Activated naive CD4-positive, alpha-beta T cell treated with anti-CD3 and anti-CD28 coated beads, Interleukin-2, amount 50 U/mL, for 16 hours (primary cell): ENCODE measurements at places on chromosomes 4 and X.

DNA sequence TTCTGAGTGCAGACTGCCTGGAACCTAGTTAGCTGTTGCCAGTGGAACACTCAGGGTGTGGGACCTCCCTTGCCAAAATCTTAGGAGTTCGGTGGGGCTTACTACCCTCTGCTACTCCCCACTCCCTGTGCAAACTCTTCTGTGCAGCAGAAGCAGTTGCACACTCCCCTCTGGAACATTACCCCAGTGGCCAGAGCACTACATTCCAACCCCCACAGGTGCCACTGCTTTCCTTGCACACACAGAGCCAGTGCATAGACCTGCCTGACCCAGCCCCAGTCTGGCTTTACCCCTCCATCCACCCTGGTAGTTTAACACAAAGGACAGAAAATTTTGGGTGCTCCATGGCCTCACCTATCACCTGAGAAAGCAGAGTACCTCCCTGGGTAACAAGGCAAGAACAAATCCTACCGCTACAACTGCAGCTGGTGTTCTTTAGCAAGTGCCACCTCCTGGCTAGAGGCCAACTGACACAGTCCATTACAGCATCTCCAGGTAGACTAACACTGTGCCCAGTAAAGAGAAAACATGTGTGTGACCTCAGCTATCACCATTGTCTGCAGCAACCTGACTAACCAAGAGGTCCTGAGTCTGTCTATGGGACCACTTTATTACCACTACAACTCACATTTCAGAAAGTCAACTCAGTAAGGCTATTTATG is 11.5 kb upstream of the RASSF6 start:
- no peak for DNase-seq

GRCh38 chr4:103934178-103934789 is 214.5 kb upstream of the TACR3 start:
- DNase-seq: no peak

DNA sequence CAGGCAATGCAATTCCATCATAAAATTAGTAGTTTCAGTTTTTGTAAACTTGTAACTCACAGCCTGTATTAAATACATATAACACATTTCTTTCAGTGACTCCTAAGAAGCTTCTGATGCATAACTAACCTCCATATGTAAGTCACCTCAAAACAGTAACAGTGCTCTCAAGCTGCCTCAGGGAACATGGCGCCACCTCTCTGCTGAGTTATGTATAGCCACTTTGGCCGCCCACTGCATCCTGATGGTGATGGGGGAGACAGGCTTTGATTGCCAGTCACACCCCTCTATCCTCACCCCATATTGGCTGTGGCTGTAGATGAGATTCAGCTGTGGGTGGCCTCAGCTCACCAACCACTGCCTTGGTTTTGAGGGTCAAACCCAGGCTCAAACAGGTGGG is 54.3 kb downstream of the LRBA start:
- no peak for DNase-seq

GRCh38 chrX:71367396-71367795 is 1.2 kb downstream of the TAF1 start:
- peak; percentile 12 for DNase-seq

DNA sequence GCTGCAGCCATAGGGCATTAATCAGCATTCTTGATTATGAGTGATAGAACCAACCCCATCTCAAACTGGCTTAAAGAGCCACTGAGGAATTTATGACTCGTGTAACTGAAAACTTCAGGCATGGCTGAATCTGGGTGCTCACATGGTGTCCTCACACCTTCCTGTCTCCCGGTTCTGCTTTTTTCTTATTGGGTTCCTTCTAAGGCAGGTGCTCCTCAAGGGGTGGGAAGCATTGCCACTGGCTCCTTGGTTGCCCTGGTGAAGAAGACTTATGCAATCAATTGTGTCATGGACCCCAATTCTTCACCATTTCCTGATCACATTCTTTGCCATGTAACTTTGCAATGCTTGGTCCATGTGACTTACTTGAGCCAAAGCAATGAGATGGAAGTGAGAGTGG is 4.3 kb upstream of the ZCCHC4 start:
- DNase-seq: no peak

- DNase-seq: no peak
Observed at GRCh38 chrX:9087271-9088040, 53.5 kb upstream of the FAM9B start.

DNA sequence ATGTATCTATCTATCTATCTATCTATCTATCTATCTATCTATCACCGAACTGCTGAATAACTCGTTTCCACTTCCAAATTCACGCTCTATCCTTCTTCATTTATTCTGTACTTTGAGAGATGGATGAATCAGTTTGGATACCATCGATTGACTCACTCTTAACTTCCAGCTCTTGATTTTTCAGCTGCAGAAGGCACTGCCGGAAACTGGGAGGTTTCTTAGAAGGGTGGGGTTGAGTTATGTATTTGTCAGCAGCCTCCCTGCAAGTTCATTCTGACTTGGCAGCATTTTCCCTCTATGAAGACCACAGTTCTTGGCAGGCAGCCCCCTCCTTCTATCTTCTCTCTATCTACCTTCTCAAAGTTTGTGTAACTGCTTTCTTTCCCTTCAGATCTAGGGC is 112.0 kb upstream of the MAGEB18 start:
- no peak for DNase-seq

DNA sequence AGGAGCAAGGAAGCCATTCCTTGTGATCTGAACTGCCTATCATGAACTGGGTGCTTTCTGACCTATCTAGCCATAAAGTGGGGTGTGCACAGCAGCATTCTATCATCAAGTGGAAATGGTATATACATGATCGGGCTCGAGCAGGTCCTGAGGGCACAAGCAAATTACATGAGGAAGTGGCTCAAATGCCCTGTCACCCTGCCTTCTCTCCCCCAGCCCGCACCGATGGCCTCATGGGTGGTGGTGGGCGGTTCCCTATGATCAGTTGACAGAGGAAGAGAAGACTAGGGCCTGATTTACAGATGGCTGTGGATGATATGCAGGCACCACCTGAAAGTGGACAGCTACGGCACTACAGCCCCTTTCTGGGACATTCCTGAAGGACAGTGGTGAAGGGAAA is 46.3 kb upstream of the BCLAF3 start:
- DNase-seq: no peak
